ENCODE measurements at places on chromosomes 13 and 19.

GRCh38 chr19:5172859-5173630, 167.6 kb downstream of the PTPRS start:
- no peak for DNase-seq

GRCh38 chr13:106517109-106517847, 18.2 kb downstream of the EFNB2 start:
- no peak for DNase-seq

DNA sequence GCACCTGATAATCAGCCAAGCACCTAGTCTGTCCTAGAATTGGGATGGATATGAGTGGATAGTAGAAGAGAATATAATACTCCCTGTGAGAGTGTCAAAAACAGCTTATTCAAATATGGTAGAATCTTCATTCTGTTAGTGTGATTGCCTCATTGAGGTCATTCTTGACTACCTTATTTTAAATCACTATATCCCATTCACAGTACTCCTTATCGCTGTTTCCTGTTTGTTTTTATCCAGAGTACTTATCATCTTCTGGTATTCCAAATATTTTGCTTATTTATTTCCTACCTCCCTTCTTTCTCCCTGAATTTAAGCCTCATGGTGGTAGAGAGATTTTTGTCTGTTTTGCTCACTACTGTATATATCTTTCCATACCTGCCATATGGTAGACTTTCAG, 9.9 kb downstream of the NDFIP2 start:
- no peak for DNase-seq

- DNase-seq: no peak
These were observed 108.9 kb downstream of the DNAJC15 start for GRCh38 chr13:43132257-43132656.

DNA sequence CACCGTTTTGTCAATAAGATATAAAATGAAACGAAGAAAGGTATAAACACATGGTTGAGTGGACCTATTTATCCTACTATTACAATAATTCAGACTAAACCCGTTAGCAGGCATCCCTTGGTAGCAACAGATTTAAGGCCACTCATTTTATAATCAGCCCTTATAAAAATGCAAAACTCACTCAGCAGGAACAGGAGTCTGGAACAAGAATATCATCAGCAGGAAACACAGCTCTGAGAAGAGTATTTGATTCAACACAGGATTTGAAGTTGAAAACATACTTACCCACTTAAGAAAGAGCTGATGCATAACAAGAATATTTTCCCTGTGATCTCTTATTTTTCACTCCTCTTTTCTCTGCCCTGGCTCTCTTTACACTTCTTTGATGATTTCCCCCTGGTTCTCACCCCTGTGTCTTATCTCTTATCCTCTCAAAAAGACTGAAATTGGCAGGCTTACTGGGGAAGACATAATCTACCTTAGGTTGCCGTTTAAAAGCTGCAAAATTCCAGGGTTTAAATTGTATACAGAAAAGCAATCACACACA, 1722.7 kb downstream of the SLITRK5 start:
- no peak for DNase-seq

DNA sequence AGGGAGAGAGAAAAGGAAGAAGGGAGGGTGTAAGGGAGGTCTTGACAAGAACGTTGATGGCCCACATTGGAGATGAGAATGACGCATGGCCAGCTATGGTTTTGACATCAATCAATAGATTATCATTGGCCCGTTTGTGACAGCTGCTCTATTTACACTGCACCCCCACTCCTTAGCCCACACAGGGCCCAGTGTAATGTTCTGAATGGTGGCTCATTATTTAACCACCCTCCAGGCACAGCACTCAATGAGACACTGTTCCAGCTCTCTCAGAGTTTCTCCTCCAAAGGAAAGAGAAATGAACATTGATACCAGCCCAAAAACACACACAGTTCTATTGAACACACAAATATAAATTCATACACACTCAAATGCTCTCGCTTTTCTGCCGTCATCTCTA, 173.0 kb upstream of the IPO5 start:
- DNase-seq: no peak

GRCh38 chr13:31179754-31180153, 18.1 kb upstream of the HSPH1 start:
- no peak for DNase-seq

GRCh38 chr13:31263346-31263745, 63.6 kb downstream of the B3GLCT start:
- no peak for DNase-seq

- no peak for DNase-seq
These were observed 14.6 kb downstream of the AKAP8L start for GRCh38 chr19:15404097-15404779.

GRCh38 chr13:87129602-87130300, 541.4 kb upstream of the SLITRK5 start:
- no peak for DNase-seq

DNA sequence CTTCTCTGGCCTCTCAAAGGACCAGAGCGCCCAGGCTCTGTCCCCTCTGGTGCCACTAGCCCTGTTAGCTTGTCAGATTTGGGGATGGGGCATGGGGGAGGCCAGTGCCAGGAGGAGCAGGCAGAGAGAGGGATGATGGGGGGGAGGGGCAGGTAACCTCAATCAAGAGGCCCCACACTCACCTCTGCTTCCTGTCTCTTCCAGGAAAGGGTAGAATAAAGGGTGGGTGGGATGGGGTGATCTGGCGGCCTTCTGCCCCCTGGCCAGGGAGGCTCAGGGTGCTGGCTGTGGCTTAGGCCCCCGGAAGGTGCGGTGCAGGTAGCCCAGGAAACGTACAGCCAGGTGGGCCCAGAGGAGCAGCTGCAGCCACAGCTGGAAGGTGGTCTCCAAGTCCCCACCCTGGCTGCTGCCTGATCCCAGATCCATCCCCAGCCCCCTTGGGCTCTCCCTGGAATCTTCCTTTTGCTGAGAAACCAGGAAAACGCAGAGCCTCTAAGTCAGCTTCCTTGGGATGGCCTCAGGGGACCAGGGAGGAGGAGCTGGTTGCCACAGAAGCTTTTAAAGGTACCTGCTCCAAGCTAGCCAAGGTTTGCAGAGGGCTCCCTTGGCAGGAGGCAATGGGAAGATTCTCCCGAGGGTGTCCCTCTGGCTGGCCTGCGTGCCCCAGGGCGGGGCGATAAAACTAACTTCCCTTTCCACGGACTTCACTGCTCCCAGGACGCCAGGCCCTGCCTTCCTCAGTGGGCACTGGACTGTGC, 5.3 kb downstream of the PRKACA start:
- no peak for DNase-seq

DNA sequence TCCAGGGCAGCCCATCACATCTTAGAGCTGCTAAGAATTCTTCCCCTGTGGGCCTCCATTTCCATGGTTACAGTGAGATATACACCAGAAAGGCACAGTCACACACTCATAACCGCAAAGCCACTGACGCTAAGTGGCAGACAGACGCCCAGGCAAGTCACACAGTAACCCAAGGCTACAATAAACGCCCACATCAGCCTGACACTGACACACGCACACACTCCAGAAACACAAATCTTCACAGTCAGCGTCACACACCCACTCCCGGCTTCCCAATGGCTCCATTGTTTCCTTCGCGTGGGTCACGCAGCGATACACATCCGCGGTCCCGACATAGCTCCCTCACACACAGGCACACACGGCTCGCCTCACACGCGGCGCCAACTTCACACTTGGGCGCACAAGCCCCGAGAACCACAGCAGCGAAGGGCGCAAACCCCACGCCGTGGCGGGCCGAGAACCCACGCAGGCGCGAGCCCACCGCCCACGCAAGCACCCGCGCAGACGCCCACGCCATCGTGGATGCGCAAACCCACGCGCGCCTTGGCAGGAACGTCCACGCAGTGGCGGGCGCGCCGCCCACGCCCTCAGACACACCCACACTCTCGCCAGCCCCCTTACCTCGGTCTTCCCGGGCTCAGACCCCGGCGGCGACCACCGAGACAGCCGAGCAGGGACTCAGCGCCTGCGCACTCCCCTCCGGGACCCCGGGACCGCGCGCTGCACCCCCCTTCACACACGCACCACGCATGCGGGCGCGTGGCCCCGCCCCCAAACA, at the start of gene ZNF667:
Gene ZNF667, minus strand, starts transcription at position 695 of the 778 bp plus-strand sequence. CDS start 14,975 bp downstream, outside the sequence.
- no peak for DNase-seq

GRCh38 chr19:36527341-36527740, 730 bp downstream of the ZNF260 start:
- DNase-seq: no peak

DNA sequence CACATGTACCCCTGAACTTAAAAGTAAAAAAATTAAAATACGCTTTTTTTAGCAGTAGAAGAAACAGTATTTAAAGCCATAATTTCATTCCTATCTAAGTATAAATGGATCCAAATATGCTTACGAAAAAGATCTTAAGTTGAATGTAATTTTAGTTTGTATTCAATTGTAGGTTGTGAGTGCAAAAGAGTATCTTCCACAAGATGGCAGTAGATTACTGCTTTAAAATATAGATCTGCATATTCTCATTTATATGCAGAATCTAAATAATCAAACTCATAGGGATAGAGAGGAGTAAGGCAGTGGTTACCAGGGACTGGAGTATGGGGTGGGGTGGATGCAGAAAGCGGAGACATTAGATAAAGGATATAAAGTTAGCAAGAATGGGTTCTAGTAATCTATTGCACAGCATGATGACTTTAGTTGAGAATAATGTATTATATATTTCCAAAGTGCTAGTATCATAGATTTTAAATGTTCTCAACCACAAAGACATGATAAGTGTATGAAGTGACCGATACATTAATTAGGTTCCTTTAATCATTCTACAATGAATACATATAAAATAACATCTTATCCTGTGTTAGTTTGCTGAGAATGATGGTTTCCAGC, 14.2 kb downstream of the OR7A17 start:
- no peak for DNase-seq

GRCh38 chr13:96662036-96662435, 332.2 kb downstream of the OXGR1 start:
- no peak for DNase-seq

DNA sequence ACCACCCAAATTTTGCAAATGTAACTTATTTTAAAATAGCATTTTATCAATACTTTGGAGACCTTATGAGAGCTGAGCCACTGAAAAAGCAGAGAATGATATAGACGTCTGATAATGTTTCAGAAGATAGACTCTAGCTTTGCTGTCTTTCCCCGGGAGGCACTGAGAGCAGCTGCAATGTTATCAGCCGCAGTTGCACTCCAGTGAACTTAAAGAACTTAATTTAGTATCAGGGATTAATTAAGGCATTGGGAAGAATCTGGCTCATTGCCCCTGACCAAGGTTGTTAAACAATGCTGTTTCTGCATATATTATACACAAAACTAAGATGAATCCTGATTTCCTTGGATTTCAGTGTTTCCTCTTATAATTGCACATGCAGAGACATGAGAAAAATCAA, 75.7 kb upstream of the SGCG start:
- DNase-seq: no peak

GRCh38 chr13:79090552-79091124, 315.4 kb downstream of the RBM26 start:
- DNase-seq: no peak

DNA sequence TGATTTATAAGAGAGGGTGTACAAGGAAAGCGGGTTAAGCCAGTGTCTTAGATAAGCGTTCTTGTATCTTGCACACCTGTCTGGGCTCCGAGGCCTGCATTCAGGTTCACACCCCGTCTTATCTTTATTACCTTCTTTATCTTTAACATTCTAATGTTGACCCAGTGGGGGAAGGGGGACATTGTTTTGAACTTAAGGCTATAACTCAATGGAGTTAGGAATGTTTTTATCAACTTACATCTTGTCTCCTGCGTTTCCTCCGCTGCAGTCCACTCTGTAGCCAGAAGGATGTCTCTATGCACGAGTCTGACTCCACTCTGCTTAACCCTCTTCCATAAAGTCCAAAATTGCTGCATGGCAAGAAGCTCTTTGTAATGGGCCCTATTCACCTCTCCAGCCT, 71.2 kb downstream of the FGF9 start:
- DNase-seq: no peak

DNA sequence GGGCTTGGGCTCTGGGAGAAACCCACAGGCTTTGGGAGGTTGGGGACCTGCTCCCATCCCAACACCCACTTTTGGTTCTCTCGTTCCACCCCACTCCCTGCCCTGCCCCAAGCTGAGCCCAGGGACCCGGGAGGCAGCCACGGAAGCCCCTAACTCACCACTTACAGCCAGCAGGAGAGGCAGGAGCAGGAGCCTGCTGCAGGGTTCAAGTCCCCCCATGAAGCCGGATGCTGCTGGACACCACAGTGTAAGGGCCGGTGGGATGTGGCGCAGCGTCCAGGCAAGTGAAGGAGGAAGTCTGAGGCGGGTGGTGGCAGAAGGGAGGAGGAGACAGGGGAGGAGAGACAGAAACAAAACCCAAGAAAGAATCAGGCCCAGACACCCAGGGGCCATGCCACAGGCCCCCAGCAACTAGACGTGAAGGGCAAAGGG, at the start of gene TYROBP:
Gene TYROBP, minus strand, starts transcription at position 286 of the 432 bp plus-strand sequence. Its CDS starts 67 bp downstream, at position 219.
- DNase-seq: no peak

DNA sequence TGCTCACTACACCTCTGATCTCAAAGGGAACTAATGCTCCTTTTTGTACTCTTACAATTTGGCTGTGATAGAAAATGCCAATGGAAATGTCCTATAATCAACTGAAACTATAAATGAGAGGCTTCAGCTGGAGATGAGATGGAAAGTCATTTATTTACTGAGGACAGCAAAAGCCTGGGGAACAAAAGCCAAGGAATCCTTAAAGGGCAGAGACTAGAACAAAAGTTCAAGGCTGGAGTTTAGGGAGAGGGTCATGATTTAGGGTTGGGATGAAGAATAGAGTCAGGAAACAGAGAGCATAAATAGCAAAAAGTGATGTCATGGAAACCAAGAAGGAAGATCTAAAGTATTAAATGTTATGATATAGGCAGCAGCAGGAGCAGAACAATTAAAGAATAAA, 401.1 kb downstream of the FGF14 start:
- DNase-seq: no peak

- no peak for DNase-seq
These were observed 45.5 kb upstream of the NPAS1 start for GRCh38 chr19:46974181-46974580.

- DNase-seq: no peak
These were observed 37.7 kb downstream of the MYO9B start for GRCh38 chr19:17113127-17113785.
